ENCODE measurements at places on chromosomes 7 and 10.

- DNase-seq, result no peak
These were observed 54.6 kb upstream of the ABCB4 start for GRCh38 chr7:87530126-87530525.

DNA sequence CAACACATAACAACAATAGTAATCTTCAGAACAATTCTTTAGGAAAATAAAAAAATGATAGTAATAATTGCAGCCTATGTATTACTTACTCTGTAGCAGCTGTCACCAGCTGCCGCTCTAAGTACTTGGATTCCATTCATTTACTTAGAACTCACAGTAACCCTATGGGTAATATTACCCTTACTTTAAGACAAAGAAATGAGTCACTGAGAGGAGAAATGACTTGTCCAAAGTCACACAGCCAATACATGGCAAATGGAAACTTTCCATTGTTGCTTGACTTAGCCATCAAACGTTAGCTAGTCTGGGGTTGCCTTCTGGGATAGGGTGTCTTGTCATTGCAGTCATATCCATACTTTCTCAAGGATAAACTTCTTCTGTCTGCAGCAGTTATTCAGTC is 3.6 kb downstream of the CCNY start:
- DNase-seq, result no peak

DNA sequence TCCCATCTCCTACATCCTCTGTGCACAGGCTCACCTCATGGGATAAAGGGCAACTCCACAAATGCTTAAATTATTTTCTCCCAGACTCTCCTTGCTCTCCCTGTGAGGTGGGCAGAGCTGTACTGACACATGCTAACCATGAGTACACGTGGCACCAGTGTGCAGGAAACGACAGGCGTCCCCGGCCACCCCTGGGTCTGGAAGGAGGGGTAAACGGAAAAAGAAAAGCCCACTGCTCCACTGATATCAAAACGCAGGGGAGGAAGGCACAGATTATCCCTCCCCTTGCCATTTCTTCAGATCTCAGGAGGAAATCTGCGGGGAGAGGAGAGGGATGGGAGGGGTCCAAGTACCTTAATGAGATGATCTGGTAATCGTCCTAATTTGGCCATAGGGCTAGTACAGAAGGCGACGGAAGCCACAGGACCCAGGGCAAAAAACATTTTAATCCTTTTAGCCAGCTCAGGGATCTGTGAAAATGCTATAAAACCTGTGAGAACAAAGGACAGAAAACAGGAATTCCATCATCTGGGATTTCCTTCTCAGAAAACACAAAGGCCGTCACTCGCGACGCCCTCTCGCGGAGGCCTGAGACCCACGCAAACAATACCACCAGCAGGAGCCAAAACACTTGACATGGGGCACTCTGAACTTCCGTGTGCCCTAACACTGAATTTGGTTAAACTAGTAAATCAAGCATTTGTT is 17.8 kb upstream of the CH25H start:
- DNase-seq, result no peak

- no peak for DNase-seq
These were observed 137.7 kb downstream of the RTKN2 start for GRCh38 chr10:62130948-62131347.

- DNase-seq, result no peak
These were observed 315.0 kb downstream of the AHR start for GRCh38 chr7:17613338-17614041.

DNA sequence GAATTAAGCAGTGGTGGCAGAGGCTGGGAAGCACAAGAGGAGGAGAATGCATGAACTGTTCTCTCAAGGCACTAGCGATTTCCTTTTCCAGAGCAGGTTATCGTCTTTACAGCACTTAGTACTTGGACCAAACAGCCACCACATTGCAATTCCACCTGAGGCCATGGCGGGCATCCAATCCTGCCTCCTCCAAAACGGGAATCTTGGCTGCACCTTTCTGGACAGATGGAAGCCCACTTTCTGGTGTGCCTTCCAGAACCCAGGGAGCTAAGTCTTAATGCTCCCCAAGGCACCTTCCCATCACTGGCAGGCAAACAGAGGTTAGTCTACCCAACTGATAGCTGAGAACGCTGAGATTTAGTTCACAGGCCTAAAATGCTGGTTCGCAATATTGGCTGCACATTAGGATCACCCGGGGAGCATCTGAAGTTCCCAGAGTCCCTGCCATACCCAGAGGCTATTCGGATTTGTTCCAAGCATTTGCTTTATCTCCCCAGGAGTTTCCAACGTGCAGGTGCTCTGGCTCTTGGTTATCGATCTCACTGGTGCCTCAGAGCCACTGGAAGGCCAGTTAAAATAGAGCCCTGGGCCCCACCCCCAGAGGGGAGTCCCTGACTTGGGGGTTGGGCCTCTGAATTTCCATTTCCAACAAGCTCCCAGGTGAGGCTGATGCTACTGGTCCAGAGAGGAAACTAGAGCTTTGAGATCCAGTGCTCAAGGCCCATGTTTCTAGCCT is 62.2 kb downstream of the KCNMA1 start:
- DNase-seq, result no peak

DNA sequence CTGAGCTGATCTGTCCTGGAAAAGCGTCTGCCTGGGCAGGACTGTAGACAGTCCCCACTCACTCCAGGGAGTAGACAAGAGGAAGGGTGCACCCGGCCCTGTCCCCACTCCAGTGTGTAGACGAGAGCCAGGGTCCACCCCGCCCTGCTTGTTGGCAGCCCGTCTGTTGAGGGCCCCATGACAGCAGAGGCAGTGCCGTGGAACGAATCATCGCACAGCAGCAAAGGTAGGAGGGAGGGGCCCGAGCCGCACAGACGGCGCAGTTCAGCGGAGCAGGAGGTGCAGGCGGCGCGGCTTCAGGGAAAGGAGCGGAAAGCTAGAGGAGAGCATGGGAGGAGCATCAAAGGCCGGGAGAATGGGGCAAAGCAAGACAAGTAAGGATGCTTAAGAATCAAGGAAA is 93.0 kb downstream of the DYNC2I1 start:
- no peak for DNase-seq

GRCh38 chr10:60916025-60916424 is 28.0 kb downstream of the RHOBTB1 start:
- DNase-seq, result no peak

DNA sequence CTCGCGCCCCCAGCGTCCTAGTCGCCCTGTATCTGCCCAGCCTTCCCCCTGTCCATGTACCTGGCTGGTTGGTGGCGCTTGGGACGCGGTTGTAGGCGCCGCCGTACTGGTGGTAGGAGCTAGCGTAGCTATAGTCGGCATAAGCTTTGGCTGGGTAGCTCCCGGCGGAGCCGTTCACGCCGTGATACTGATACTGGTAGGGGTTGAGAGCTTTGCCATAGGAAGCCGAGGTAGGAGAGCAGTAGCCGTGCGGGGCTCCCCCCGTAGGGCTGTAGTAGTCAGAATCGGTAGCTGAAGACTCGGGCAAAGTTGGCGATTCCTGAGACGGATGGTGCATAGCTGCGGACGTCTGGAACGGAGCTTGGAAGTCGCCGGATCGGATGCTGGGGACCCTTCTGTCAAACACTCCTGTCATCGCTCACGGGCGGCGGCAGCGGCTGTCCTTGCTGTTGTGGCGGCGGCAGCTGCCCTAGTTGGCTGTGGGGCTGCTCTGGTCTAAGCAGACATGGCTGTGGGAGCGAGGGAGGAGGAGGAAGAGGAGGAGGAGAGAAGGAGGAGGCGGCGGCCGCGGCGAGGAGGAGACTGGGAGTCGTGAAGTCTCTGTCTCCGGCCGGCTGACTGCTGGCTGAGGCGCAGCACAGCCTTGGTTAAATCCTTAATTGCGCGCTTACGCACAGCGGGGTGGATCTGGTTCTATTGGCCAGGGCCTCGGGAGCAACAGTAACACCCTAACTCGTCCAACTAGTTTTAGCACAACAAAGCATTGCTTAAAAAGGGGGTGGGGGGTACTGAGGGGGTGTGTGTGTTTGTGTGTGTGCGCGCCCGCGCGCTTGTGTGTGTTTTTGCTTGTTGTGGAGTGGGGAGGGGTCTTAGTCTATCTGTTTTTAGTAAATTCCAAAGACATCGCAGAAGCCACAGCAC is at the start of gene DLX5:
DLX5 (minus strand) TSS at position 623 of the 921 bp plus-strand sequence; CDS start at position 415, 208 bp downstream.
- DNase-seq, result peak; percentile 92

- DNase-seq, result no peak
These were observed 53.5 kb upstream of the PPP1R17 start for GRCh38 chr7:31633467-31633866.

GRCh38 chr7:37367010-37367409 is 81.7 kb downstream of the ELMO1 start:
- no peak for DNase-seq

Measured in NCI-H2081 treated with DMSO at 0.1 percent for 48 hours (cell line).